Left forelimb (tissue), 1 donor: ENCODE measurements at places on chromosomes 6 and 20.

GRCh38 chr6:159642481-159642880, 50.6 kb downstream of the SOD2 start:
- no peak for DNase-seq

DNA sequence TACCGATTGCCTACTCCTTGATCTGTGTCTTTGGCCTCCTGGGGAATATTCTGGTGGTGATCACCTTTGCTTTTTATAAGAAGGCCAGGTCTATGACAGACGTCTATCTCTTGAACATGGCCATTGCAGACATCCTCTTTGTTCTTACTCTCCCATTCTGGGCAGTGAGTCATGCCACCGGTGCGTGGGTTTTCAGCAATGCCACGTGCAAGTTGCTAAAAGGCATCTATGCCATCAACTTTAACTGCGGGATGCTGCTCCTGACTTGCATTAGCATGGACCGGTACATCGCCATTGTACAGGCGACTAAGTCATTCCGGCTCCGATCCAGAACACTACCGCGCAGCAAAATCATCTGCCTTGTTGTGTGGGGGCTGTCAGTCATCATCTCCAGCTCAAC, 13.5 kb downstream of the CCR6 start:
- DNase-seq, result no peak

GRCh38 chr20:14142171-14142570, 146.9 kb downstream of the MACROD2 start:
- DNase-seq, result peak; percentile 67

GRCh38 chr20:33622705-33623365, 39.3 kb upstream of the C20orf144 start:
- no peak for DNase-seq

DNA sequence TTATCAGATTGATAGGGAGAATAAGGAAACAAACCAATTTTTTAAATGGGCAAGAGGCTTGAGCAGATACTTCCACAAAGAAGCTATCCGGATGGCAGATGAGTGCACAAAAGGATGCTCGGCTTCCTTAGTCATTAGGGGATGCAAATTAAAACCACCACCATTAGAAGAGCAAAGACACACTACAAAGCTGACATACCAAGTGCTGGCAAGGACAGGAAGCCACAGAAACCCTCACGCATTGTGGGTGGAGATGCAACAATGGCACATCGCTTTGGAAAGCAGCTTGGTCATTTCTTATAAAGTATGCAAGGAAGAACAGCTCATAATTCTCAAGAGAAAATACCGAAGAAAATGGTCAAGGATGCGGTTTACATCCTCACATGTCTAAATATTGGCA, 19.8 kb downstream of the BFSP1 start:
- no peak for DNase-seq

- DNase-seq, result no peak
Observed at GRCh38 chr20:34980543-34981233, 25.0 kb downstream of the MYH7B start.
